ENCODE measurements at places on chromosomes 1 and 21. TPM values are rescaled to one million over a fixed set of nuclear protein-coding genes. Genes with fewer than 3 reads are reported as not detected.

Gene HSD17B7
- total RNA-seq = 10.9 TPM

Gene NTNG1
- 5.1 TPM for total RNA-seq

Gene OR10Z1
- under 0.01 TPM for total RNA-seq

Gene OR2L5
- 0.05 TPM for total RNA-seq

Gene PRAMEF6
- total RNA-seq = 0.09 TPM

Gene ZNF436
- total RNA-seq = 11.4 TPM

Gene CASZ1
- total RNA-seq = 1.8 TPM

Gene BRINP2
- 0.09 TPM for total RNA-seq

Gene MEX3A
- total RNA-seq = 1.3 TPM

Gene SLC25A44
- 8.8 TPM for total RNA-seq

Gene KPRP
- total RNA-seq = not detected

Gene SLC44A3
- 4.7 TPM for total RNA-seq

Gene GPX7
- total RNA-seq = 30.9 TPM

Gene TMCC2
- 5.1 TPM for total RNA-seq

Gene PTCH2
- 0.33 TPM for total RNA-seq

Gene DMBX1
- 0.05 TPM for total RNA-seq

Gene C1orf87
- 0.09 TPM for total RNA-seq

Gene MPZ
- total RNA-seq = 3.6 TPM

Gene SERINC2
- total RNA-seq = 1.5 TPM

Gene NUAK2
- 2.1 TPM for total RNA-seq

Gene FHAD1
- total RNA-seq = 0.66 TPM

Gene KLHL21
- total RNA-seq = 8.0 TPM

Gene CHRNB2
- 0.05 TPM for total RNA-seq

Gene SCYL3
- 13.5 TPM for total RNA-seq

Gene DONSON
- 18.3 TPM for total RNA-seq

Gene RNU1-4
- total RNA-seq = 17,380 TPM

Gene NMNAT2
- total RNA-seq = 0.28 TPM

Gene PPIAL4G
- total RNA-seq = 0.05 TPM

Gene C1orf185
- total RNA-seq = not detected

Gene AGT
- 2.3 TPM for total RNA-seq

Gene PGBD5
- 2.1 TPM for total RNA-seq

Gene FGR
- total RNA-seq = 8.4 TPM

Gene OR2L2
- total RNA-seq = under 0.01 TPM

Gene EFNA3
- 2.1 TPM for total RNA-seq

Gene SLC2A5
- 1.5 TPM for total RNA-seq

Gene SLAMF6
- 11.5 TPM for total RNA-seq

Gene ALX3
- total RNA-seq = 0.14 TPM

Gene FMO2
- 0.61 TPM for total RNA-seq

Gene RNASEL
- 9.8 TPM for total RNA-seq

Gene MGST3
- total RNA-seq = 52.7 TPM

Gene TCP10L
- 1.0 TPM for total RNA-seq

Gene AADACL4
- not detected for total RNA-seq

Gene S100A8
- total RNA-seq = 291 TPM

Measured in thymus (tissue), 14 donors.